ENCODE measurements at places on chromosomes 13 and 19. TPM values are rescaled to one million over a fixed set of nuclear protein-coding genes. Genes with fewer than 3 reads are reported as not detected.

The CDX2 gene
- 151 TPM for total RNA-seq

DNA sequence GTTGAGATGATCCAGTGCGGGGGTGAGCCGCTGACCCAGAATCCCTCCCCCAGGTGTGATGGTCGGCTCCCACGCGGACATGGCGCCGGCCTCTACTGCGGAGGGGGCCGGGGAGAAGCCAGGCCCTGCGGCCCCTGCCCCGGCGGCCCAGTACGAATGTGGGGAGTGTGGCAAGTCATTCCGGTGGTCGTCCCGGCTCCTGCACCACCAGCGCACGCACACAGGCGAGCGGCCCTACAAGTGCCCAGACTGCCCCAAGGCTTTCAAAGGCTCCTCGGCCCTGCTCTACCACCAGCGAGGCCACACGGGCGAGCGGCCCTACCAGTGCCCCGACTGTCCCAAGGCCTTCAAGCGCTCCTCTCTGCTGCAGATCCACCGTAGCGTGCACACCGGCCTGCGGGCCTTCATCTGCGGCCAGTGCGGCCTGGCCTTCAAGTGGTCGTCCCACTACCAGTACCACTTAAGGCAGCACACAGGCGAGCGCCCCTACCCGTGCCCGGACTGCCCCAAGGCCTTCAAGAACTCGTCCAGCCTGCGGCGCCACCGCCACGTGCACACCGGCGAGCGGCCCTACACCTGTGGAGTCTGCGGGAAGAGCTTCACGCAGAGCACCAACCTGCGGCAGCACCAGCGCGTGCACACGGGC, 3.7 kb upstream of the NAT14 start:
- no peak for DNase-seq
- peaks cover 36% of the 10 kb centered on the region for H3K4me1 ChIP-seq
- H3K36me3 ChIP-seq = peaks cover 27% of the 10 kb centered on the region
- no peak overlapping the region for H3K27ac ChIP-seq
- no peaks in the 10 kb centered on the region for H3K27me3 ChIP-seq
- H3K4me3 ChIP-seq = no peak overlapping the region

GRCh38 chr13:51684076-51684475, 99.8 kb downstream of the WDFY2 start:
- H3K36me3 ChIP-seq = no peaks in the 10 kb centered on the region
- no peak for DNase-seq
- no peak overlapping the region for H3K27ac ChIP-seq
- H3K4me3 ChIP-seq = no peak overlapping the region
- no peaks in the 10 kb centered on the region for H3K27me3 ChIP-seq

DNA sequence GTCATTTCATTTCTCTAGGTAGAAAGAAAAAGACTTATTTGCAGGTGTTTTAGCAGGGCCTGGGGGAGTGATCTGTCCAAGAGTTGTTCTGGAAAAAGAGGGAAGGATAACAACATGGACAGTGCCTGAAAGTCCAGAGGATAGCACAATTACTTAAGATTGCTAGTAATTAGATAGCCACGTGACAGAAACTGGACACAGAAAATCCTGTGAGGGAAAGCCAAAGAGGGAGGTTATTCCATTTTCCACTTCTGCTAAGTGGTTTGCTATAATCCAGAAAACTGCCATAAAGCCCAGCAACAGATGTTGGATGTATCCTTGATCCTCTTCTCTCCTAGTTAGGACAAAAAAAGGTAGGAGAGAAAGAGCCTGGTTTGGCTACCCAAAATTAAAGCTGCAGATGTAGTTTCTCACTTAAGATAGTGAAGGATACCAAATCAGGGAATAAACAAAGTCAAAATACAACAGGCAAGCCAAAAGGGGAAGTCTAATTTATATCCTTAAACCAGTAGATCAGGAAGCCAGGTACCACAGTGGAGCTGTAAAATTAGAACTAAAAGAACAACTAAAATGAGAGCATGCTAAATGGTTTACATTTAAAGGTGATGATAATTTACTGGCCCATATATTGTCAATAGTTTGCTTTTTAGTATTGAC, 140.2 kb downstream of the VWA8 start:
- no peak overlapping the region for H3K27ac ChIP-seq
- no peaks in the 10 kb centered on the region for H3K27me3 ChIP-seq
- peaks cover 11% of the 10 kb centered on the region for H3K36me3 ChIP-seq
- H3K4me3 ChIP-seq = no peak overlapping the region

DNA sequence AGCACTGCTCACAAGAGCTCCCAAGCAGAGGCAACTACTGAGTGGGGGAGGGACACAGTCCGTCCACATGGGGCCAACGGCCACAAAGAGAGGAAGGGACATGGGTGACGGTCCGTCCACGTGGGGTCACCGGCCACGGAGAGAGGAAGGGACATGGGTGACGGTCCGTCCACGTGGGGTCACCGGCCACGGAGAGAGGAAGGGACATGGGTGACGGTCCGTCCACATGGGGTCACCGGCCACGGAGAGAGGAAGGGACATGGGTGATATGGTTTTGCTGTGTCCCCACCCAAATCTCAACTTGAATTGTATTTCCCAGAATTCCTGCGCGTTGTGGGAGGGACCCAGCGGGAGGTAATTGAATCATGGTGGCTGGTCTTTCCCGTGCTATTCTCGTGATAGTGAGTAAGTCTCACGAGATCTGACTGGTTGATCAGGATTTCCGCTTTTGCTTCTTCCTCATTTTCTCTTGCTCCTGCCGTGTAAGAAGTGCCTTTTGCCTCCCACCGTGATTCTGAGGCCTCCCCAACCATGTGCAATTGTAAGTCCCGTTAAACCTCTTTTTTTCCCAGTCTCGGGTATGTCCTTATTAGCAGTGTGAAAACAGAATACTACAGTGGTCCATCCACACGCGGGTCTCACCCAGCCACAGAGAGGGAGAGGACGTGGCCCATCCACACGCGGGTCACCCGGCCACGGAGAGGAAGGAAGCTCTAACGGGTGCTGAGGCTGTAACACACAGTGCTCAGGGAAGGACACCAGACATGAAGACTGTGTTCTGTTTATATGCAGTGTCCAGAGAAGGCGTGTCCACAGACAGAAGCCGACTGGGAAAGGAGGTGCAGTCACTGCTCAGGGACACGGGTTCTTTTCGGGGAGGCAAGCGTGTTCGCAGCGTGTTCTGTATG, 48.5 kb downstream of the GAS6 start:
- H3K36me3 ChIP-seq = peaks cover 8% of the 10 kb centered on the region
- no peak overlapping the region for H3K27ac ChIP-seq
- H3K4me1 ChIP-seq = no peaks in the 10 kb centered on the region
- peak overlapping the region; percentile 21 for H3K4me3 ChIP-seq
- DNase-seq = no peak

DNA sequence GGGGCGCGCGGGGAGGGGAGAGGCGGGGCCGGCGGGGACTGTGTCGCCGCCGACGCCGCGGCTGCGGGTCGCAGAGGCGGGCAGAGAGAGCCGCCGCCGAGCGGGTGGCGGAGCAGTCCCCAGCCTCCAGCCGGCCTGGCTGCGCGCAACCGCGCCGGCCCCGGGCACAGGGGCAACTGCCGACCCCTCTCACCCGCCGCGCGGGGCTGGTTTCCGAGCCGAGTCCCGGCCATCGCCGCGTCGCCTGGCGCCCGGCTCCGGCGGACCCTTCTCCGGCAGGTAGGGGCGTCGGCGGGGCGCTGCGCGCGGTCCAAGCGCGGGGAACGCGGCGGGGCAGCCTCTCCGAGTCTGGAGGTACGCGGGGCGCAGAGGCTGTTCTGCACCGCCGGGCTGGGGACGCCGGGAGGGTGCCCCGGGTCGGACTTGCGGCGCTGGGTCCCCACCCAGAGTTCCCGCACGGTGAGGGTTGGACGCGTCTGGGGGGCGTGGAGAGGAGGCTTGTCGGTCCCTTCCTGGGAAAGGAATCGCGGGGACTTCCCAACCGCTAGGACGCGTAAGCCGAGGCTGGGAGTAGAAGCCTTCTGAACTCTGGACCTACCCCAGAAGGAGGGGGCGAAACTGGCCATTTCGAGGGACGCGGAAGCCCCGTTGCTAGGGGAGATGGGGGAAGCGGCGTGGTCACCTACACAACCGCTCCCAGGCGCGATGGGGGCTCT, 133.6 kb upstream of the MYO16 start:
- H3K27me3 ChIP-seq = no peaks in the 10 kb centered on the region
- H3K27ac ChIP-seq = no peak overlapping the region
- H3K4me1 ChIP-seq = no peaks in the 10 kb centered on the region
- no peaks in the 10 kb centered on the region for H3K36me3 ChIP-seq

DNA sequence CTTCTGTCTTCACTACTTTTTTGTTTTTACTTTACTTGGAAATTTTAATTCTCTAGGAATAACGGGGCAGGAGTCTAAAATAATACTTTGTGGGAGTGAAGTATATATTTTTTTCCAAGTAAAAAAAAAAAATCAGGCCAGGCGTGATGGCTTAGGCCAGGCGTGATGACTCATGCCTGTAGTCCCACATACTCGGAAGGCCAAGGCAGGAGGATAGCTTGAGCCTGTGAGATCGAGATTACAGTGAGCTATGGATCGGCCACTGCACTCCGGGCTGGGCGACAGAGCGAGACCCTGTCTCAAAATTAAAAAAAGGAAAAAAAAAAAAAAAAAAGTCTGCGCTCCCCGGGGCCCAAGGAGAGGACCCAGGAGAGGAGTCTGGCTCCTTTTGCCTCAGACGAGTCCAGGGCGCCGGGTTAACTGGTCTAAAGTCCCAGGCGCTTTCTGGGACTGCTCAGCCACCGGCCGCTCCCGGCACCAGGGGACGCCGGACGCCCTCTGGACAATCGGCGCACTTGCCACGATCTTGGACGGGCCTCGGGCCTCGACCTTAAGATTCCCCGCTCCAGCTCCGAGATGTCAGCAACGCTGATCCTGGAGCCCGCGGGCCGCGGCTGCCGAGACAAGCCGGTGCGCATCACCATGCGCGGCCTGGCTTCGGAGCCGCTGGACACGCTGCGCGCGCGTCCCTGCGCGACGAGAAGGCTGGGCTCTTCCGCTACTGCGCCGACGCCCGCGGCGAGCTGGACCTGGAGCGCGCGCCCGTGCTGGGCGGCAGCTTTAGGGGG, 2.7 kb upstream of the ZFP82 start:
- no peak for DNase-seq
- H3K4me1 ChIP-seq = peaks cover 15% of the 10 kb centered on the region
- no peaks in the 10 kb centered on the region for H3K36me3 ChIP-seq
- H3K27ac ChIP-seq = no peak overlapping the region

GRCh38 chr13:98022210-98022609, 68.7 kb downstream of the IPO5 start:
- H3K27me3 ChIP-seq = no peaks in the 10 kb centered on the region
- H3K4me3 ChIP-seq = no peak overlapping the region
- no peak overlapping the region for H3K27ac ChIP-seq
- H3K36me3 ChIP-seq = no peaks in the 10 kb centered on the region
- no peak for DNase-seq
- H3K4me1 ChIP-seq = no peaks in the 10 kb centered on the region

DNA sequence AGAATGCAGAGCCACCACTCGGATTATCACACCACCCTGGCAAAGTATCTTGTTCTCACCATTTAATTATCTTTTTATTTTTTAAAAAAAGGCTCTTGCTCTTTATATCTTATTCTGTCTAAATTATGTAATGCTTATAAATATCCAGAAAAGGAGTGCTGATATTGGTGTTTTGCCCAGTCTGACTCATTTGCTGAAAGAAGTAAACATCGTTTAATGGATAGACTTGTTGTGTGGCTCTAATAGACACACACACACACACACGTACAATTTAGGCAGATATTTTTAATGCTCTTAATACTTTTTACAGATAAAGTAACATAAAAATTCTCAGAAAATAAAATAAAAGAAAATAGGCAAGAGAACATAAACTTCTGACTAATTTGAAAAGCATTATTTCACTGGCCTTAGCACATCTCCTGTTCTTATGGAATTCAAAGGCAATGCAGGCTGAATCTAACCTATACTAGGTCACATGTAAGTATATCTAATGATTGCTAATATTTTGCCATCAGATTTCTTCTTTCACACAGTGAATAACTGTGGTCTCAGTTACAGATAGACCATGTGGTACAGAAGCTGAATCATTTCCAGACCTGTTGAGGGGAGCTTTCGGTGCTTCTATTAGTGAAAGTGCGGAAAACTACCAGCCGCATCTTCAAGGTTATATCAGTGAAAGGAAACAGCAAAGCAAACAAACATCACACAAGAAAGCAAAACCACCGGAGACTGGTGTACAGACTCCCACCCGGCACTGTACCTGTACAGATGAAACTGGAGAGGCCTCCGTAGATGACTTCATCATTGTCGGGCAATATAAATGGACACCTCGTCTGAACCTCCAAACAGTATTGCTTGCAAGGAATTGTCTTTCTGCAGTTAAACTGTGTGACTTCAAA, 642.1 kb upstream of the ARGLU1 start:
- no peak overlapping the region for H3K27ac ChIP-seq
- DNase-seq = no peak
- no peaks in the 10 kb centered on the region for H3K27me3 ChIP-seq
- no peak overlapping the region for H3K4me3 ChIP-seq

- no peak overlapping the region for H3K4me3 ChIP-seq
- H3K27ac ChIP-seq = no peak overlapping the region
- H3K4me1 ChIP-seq = no peaks in the 10 kb centered on the region
- no peak for DNase-seq
Measured at GRCh38 chr19:12660980-12661379, 5.6 kb downstream of the MAN2B1 start.

The CALM3 gene
- total RNA-seq = 252 TPM

DNA sequence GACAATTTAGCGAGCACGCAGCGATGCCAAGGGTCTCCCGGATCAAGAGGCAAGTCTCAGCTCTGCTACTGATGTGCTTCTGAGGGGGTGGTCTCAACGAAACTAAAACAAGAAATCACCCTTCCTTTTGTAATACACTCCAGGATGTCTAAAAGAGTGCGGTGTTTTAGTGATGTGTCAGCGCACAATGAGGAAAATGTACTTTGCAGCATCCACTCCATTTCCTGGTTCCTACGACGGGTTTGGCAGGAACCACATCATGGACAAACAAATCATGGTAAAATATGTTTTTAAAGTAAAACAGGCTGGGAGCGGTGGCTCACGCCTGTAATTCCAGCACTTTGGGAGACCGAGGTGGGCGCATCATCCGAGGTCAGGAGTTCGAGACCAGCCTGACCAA, 154.0 kb upstream of the TSC22D1 start:
- H3K27ac ChIP-seq = no peak overlapping the region
- no peak for DNase-seq
- peaks cover 7% of the 10 kb centered on the region for H3K4me1 ChIP-seq
- H3K27me3 ChIP-seq = no peaks in the 10 kb centered on the region
- H3K4me3 ChIP-seq = no peak overlapping the region

The BEST2 gene
- 82.0 TPM for total RNA-seq

GRCh38 chr19:49923055-49924003, 5.7 kb upstream of the ATF5 start:
- no peak overlapping the region for H3K27ac ChIP-seq
- H3K4me1 ChIP-seq = peaks cover 4% of the 10 kb centered on the region
- H3K36me3 ChIP-seq = peaks cover 44% of the 10 kb centered on the region
- H3K4me3 ChIP-seq = no peak overlapping the region
- H3K27me3 ChIP-seq = no peaks in the 10 kb centered on the region
- no peak for DNase-seq

The PROZ gene
- total RNA-seq = 0.53 TPM

- H3K4me3 ChIP-seq = no peak overlapping the region
- no peak overlapping the region for H3K27ac ChIP-seq
- no peaks in the 10 kb centered on the region for H3K4me1 ChIP-seq
- H3K36me3 ChIP-seq = no peaks in the 10 kb centered on the region
Measured at GRCh38 chr13:100526318-100527000, 62.1 kb downstream of the GGACT start.

Data from Peyer's patch (tissue), 4 donors.